LHCN-M2 (cell line): ENCODE measurements at places on chromosomes 2 and 18. TPM values are rescaled to one million over a fixed set of nuclear protein-coding genes. Genes with fewer than 3 reads are reported as not detected.

TEKT4 gene
- total RNA-seq: not detected in 2 replicates

DUSP11 gene
- 26.9 and 31.8 TPM in 2 replicates for total RNA-seq

SERPINB3 gene
- not detected in 2 replicates for total RNA-seq

HAUS1 gene
- total RNA-seq: 42.1 and 87.1 TPM in 2 replicates

COL6A3 gene
- total RNA-seq: 5.2 and 9.2 TPM in 2 replicates

SERPINB7 gene
- 7.2 and 12.6 TPM in 2 replicates for total RNA-seq

HJURP gene
- total RNA-seq: 123 and 124 TPM in 2 replicates

MYCN gene
- not detected in 2 replicates for total RNA-seq

UGT1A5 gene
- total RNA-seq: not detected in 2 replicates

L3MBTL4 gene
- not detected in 2 replicates for total RNA-seq

RPL37A gene
- total RNA-seq: 829 and 905 TPM in 2 replicates

CROCC2 gene
- under 0.01 TPM in 1 of 2 replicates, not detected in the other for total RNA-seq

MC2R gene
- not detected in 2 replicates for total RNA-seq
